ENCODE measurements at places on chromosomes 12 and 14. TPM values are rescaled to one million over a fixed set of nuclear protein-coding genes. Genes with fewer than 3 reads are reported as not detected.

IAPP gene
- total RNA-seq: not detected

COX8C gene
- total RNA-seq: not detected

DNA sequence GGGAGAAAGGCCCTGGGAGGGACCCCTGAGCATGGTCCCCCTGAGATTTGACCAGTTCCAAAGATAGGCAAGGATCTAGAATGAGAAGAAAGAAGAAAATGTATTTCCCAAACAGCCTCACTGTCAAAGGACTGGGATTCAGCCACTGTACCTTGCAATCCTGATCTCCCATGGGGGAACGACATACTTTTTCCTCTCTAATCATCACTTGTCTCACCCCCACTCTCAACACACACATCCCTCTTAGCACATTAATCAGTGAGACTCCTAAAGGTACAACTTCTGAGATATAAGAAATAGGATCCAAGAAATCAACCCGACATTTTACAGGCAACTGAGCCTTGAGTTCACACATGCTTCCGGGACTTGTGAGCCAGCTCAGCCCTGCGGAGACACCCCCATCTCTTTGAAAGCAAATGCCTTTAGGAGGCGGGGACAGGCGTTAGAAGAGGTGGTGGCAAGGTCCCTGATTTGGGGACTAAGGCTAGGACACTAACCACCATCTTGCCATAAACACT lies 1.4 kb downstream of the MAP3K9 start:
- no peak for DNase-seq

GRCh38 chr12:34347367-34347766 lies 325.1 kb downstream of the ALG10 start:
- DNase-seq: no peak

GRCh38 chr12:115212356-115212755 lies 528.4 kb upstream of the TBX3 start:
- DNase-seq: no peak

- no peak for DNase-seq
These were observed 149.8 kb upstream of the FOXN3 start for GRCh38 chr14:89566644-89567415.

TAS2R50 gene
- total RNA-seq: 5.8 TPM

GRCh38 chr14:80055667-80056496 lies 155.4 kb downstream of the DIO2 start:
- DNase-seq: peak; percentile 66
